ENCODE measurements at places on chromosomes 12 and 14.

DNA sequence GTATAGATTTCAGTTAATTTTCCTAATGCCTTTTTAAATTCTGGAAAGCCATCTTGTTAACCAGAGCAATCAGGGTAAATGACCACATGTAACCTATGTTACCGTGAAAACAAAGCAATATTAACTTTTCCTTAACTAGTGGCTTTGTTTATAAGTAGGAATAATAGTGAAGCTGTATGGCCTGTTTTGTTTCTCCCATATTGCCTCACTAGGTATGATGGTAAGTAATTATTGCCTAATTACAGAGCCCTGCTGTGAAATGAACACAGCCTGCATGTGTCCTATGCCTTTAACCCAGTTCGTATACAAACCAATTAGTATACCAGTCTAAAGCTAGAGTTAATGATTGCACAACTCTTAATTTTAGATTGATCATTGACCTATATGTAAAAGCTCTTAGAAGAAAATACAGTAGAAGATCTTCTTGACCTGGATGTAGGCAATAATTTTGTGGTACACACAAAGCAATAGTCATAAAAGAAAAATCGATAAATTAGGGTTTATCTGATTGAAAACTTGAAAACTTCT is 249.9 kb downstream of the CCDC91 start:
- no peak for DNase-seq

DNA sequence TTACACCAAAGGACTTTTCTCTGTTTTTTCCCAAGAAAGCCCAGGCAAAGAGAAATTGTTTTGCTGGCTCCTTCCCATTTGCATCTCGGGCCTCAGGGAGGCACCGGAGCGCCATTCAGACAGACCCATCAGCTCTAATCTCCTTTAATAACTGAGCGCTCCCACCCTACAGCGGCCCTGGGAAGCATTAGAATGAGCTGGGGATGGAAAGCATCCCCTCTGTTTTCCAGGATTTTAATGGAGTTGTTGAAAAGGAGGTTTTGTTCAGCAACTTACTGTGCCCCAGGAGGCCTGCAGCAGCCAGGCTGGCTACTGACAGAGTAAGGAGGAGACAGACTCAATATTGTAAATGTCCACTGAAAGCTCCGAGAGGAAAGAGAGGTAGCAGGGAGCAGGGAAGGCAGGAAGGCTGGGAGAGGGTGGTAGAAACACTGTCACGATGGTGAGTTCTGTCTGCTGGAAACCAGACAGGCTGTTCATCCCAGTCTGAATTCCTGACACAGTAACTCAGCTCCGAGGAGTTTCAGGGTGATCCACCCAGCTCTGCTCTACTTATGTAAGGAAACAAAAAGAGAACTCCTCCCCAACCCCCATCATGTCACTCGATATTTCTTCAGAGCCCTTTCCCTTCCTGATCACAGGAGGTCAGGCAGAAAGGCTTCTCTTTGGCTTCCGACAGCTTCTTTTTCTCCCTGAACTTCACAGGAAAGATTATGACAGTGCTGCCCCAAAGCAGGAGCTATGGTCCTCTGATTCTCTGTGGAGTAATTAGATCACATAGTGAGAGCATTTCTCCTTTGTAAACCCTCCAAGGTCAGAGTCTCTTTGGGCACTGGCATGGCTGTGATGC is 62.5 kb upstream of the TMEM132D start:
- no peak for DNase-seq

DNA sequence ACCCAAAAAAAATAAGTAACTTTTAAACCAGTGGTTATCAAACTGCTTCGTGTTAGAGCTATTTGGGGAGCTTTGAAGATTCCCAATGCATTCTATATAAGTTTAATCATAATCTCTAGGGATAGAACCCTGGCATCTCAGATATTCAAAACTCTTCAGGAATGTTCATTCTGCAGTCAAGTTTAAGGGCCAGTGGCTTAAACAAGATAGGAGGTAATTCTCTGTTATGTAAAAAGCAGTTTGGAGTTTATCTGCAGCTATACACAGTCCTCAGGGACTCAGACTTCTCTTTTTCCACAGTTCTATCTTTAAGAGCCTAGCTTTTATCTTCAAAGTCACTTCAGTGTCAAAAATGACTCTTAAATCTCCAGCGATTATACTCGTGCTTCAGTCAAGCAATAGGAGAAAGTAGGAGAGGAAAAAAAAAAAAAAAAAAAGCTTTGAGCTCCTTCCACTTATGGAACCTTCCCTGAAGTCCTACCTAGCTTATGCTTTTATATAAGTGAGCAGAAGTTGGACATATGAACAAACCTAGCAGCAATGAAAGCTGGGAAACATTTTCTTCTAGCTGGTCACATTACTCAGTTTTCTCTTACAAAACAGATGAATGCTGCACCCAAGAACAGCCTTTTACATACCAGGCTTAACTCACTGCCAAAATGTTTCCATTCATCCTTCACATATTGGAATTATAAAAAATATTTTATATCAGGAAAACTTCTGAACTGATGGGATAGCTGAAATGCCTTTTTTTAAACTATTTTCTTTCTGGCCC is 302.8 kb downstream of the FSCB start:
- no peak for DNase-seq

GRCh38 chr14:101186992-101187815 is 283.7 kb upstream of the RTL1 start:
- DNase-seq: no peak

- DNase-seq: no peak
Measured at GRCh38 chr12:14946861-14947260, 8.5 kb upstream of the ERP27 start.

- DNase-seq: no peak
Measured at GRCh38 chr12:96486751-96487613, 2.4 kb upstream of the CFAP54 start.

DNA sequence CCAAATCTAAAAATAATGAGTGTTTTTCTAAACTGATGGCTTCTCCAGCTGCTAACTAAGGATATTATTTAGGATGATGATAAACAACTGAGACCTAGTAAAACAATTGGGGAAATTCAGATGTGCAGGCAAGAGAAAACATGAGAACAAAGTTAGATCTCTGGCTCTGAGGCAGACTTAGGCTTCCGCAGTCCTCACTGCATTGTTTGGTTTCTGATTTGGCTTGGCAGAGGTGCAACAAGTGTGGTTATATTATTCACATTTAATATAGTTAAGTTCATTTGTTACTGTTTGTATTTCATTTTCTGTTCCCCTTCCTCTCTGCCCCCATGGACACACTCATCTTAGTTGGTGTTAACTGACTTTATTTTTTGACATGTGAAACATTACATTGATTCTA is 30.2 kb upstream of the NR1H4 start:
- DNase-seq: no peak

DNA sequence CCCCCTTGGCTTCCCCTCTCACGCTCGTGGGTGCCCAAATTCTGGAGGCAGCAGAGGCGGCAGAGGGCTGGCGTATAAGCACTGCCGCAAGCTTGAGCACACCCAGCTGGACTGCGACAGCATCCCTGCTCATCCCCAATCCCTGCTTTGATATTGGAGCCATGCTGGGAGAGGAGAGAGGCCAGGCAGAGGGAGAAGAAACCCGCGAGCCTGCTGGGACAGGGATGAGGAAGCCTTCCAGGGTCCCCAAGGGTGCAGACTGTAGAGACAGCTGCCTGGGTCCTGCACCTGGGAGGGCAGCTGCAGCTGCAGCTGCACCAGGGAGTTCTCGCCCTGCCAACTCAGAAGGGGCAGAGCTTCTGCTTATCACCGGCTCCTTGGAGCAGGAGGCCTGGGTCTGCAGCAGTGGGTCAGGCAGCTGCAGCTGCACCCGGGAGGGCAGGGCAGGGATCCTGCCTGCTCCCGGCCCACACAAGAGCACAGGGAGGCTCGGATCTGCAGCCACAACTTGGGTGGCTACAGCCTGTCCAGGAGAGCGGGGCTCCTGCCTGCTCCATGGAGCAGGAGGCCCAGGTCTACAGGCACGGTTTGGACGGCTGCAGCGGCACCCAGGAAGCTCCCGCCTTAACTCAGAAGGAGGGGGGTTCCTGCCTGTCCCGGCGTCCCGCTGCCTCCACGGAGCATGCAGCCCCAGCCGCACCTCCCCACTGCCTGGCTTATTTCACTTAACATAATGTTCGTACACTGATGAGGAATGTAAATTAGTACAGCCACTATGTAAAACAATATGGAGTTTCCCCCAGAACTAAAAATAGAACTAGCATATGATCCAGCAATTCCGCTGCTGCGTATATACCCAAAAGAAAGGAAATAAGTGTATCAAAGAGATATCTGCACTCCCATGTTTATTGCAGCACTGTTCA is 60.4 kb upstream of the SGPP1 start:
- DNase-seq: no peak

DNA sequence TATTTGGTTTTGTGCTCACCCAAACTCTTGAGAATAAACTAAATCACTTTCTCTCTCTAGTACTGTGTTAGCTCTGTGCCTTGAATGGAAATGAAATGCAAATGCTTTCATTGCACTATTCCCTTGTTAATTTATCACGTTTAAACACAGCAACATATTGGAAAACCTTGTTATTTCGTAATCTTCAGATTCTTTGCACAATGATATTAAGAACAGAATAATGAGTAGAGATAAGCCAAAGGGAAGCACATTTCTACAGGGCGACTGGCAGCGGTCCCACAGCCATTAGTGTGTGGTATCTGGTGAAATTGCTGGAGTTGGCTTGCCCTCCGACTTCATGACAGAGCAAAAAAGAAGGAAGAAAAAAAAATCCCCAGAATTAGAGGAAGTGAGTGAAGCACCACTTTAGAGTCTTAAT is 166.1 kb upstream of the E2F7 start:
- no peak for DNase-seq

All from stimulated activated CD4-positive, alpha-beta T cell treated with anti-CD3 and anti-CD28 coated beads, TNF-alpha, amount 100 ng/mL, for 1 hour (primary cell).